ENCODE measurements at places on chromosomes 1 and 21.

DNA sequence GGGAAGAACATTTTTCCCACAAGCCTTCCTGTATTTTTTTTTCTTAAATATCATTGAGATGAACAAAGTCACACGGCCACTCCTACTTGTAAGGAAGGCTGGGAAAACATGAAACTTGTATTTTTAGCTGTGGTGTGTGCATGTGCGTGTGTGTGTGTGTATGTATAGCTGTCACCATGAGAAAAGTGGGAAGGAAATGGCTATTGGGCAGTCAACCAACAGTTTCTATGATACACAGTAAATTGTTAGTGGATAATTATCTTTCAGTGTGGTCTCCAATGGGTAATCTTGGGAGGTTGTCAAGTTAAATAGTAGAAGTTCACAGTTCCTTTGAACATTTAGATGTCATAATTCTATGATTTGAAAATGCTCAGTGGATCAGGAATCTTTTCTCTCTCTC lies 132.7 kb upstream of the USP24 start:
- DNase-seq, result no peak

DNA sequence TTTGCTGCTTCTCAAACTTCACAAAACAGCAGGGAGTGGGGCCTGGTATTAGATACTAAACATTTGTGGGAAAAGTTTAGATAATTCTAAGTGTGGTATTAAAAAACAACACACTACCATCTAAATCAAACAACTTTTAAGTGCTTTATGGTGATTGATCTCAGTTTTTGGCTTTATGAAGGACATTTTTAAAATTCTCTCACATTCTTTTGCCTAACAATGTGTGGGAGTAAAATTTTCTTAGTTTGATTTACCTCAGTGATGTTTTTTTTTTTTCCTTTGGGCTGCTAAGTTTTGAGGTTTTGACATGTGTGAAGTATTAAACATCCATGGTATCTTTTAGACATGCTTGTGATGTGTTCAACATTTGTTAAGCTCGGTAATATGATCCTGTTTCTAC lies 116.2 kb downstream of the DISP1 start:
- no peak for DNase-seq

DNA sequence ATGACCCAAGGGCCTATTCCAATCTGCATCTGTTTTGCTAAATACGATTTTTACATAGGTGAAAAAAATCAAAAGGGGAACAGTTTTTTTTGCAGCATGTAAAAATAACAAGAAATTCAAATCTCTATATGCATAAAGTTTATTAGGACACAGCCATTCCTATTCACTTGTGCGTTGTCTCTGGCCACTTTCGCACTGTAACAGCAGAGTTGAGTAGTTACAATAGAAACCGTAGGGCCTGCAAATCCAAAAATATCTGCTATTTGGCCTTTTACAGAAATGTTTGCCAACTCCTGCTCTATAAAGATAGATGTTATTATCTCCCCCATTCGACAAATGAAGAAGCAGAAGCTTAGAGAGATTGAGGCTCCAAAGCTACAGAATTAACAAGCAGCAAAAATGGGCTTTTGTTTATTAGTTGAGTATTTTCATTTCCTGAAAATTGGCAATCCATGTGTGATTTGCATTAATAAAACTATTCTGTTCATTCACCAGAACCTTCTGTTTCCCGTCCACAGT lies 5.5 kb downstream of the DYNLT5 start:
- no peak for DNase-seq

- no peak for DNase-seq
Measured at GRCh38 chr1:39711104-39711965, 20.1 kb upstream of the HPCAL4 start.

DNA sequence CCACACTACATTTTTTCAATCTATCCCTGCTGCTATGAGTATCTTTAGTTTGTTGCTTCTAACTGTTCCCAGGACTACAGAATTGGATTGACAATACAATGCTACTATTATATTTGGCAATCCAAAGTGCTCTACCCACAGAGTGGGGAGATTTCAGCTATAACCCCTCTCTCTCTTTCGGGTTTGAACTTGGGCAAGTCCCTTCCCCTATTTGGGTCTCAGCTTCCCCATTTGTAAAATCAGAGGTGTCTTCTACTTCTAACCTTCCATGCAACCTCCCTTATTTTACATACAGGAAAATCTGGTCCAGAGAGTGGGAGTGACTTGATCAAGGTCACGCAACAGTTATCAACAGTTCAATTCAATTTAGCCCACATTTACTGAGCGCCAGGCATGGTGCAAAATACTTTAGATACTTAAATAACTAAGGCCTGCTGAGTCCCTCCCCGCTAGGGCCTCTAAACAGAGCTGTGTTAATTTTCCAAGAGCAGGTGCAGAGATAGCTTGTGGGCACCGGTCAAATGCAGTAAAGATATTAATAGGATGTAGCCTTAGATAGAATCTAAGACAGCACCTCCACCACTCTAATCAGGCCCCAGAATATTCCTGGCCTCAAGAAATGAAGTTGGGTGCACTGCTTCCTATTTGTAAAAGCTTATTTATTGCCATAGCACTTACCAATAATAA lies 9.4 kb upstream of the GPX7 start:
- DNase-seq, result no peak
